ENCODE measurements at places on chromosomes 4 and X. TPM values are rescaled to one million over a fixed set of nuclear protein-coding genes. Genes with fewer than 3 reads are reported as not detected.

Gene CXCL1
- not detected for total RNA-seq

- DNase-seq, result no peak
- H3K4me3 ChIP-seq, result no peak overlapping the region
- H3K36me3 ChIP-seq, result no peaks in the 10 kb centered on the region
- no peaks in the 10 kb centered on the region for H3K4me1 ChIP-seq
Observed at GRCh38 chrX:8755116-8755515, 23.2 kb upstream of the ANOS1 start.

GRCh38 chr4:46954643-46955042, 38.7 kb downstream of the GABRA4 start:
- no peak overlapping the region for H3K4me3 ChIP-seq
- peaks cover 60% of the 10 kb centered on the region for H3K27me3 ChIP-seq
- no peak for DNase-seq
- H3K36me3 ChIP-seq, result no peaks in the 10 kb centered on the region
- H3K27ac ChIP-seq, result no peak overlapping the region

Gene GATB
- total RNA-seq, result 24.9 TPM

- no peak overlapping the region for H3K27ac ChIP-seq
- H3K4me3 ChIP-seq, result no peak overlapping the region
- no peaks in the 10 kb centered on the region for H3K4me1 ChIP-seq
- no peaks in the 10 kb centered on the region for H3K36me3 ChIP-seq
- no peaks in the 10 kb centered on the region for H3K27me3 ChIP-seq
Observed at GRCh38 chrX:76617020-76617419, 189.5 kb downstream of the MAGEE1 start.

- H3K27ac ChIP-seq, result no peak overlapping the region
- H3K36me3 ChIP-seq, result no peaks in the 10 kb centered on the region
- H3K4me3 ChIP-seq, result no peak overlapping the region
- no peaks in the 10 kb centered on the region for H3K27me3 ChIP-seq
- no peak for DNase-seq
Observed at GRCh38 chrX:134369576-134369975, 90.4 kb upstream of the HPRT1 start.

- H3K36me3 ChIP-seq, result no peaks in the 10 kb centered on the region
- DNase-seq, result no peak
- no peaks in the 10 kb centered on the region for H3K27me3 ChIP-seq
Observed at GRCh38 chr4:78320349-78320935, 231.1 kb upstream of the ANXA3 start.

Gene EREG
- total RNA-seq, result not detected

GRCh38 chrX:24428516-24428915, 36.6 kb upstream of the PDK3 start:
- no peak overlapping the region for H3K4me3 ChIP-seq
- H3K4me1 ChIP-seq, result no peaks in the 10 kb centered on the region
- peaks cover 2% of the 10 kb centered on the region for H3K36me3 ChIP-seq
- DNase-seq, result no peak

- no peak overlapping the region for H3K4me3 ChIP-seq
- H3K4me1 ChIP-seq, result no peaks in the 10 kb centered on the region
- no peaks in the 10 kb centered on the region for H3K36me3 ChIP-seq
- DNase-seq, result no peak
Observed at GRCh38 chr4:71064521-71064920, 71.1 kb downstream of the DCK start.

Gene TCEAL6
- total RNA-seq, result not detected

Gene ADGRG4
- total RNA-seq, result not detected

- H3K27me3 ChIP-seq, result no peaks in the 10 kb centered on the region
- DNase-seq, result no peak
- H3K4me1 ChIP-seq, result no peaks in the 10 kb centered on the region
- H3K27ac ChIP-seq, result no peak overlapping the region
- no peaks in the 10 kb centered on the region for H3K36me3 ChIP-seq
Observed at GRCh38 chrX:20399728-20400414, 133.2 kb upstream of the RPS6KA3 start.

DNA sequence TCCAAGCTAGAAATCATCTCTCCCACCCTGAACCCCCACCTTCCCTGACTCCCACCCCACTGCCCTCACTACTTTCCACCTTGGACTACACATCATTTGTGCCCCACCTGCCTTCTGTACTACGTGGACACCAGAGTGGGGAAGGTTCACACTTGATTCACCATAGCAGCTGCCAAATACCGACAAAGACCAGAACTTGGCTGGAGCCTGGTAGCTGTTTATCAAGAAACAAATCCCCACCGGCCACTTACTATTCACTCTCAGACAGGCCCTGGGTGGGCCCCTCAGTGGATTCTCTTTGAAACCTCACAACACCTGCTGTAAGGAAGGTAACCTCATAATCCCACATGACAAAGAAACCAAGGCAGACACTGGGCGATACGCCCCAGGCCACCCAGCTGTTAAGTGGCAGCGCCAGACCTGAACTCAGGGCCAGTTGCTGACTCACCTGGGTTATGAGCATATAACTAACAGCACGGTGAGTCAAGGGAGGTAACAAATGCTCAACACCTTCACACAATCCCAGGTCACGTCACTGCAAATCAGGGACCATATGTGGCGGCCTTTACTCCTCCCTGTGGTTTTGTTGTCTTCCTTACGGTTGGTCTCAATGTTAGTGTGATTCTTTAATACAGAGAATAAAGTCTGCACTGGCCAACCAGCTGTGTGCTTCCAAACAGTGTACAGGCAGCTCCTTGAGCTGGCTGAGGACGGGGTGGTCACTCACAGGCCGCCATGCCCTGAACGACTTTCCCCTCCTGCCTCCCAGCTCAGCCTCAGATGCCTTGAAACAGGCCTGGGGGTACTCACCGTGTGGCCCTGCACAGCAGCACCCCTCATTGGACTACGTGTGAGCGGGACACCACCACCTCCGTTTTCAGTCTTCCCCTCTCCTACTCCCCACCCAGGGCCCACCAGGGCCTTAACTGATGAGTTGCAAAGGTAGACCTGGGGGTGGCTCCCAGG, 7.5 kb downstream of the WDR1 start:
- no peaks in the 10 kb centered on the region for H3K27me3 ChIP-seq
- H3K4me3 ChIP-seq, result peak overlapping the region; percentile 49
- peak overlapping the region; percentile 78 for H3K27ac ChIP-seq
- DNase-seq, result no peak

Gene MAGEA9
- total RNA-seq, result not detected

- no peak overlapping the region for H3K4me3 ChIP-seq
- no peak for DNase-seq
- no peaks in the 10 kb centered on the region for H3K36me3 ChIP-seq
- H3K27ac ChIP-seq, result no peak overlapping the region
- H3K27me3 ChIP-seq, result no peaks in the 10 kb centered on the region
Observed at GRCh38 chr4:57098941-57099340, 11.2 kb downstream of the IGFBP7 start.

Data from neural crest cell (in vitro differentiated cells).